ENCODE measurements at places on chromosomes 16 and 17.

DNA sequence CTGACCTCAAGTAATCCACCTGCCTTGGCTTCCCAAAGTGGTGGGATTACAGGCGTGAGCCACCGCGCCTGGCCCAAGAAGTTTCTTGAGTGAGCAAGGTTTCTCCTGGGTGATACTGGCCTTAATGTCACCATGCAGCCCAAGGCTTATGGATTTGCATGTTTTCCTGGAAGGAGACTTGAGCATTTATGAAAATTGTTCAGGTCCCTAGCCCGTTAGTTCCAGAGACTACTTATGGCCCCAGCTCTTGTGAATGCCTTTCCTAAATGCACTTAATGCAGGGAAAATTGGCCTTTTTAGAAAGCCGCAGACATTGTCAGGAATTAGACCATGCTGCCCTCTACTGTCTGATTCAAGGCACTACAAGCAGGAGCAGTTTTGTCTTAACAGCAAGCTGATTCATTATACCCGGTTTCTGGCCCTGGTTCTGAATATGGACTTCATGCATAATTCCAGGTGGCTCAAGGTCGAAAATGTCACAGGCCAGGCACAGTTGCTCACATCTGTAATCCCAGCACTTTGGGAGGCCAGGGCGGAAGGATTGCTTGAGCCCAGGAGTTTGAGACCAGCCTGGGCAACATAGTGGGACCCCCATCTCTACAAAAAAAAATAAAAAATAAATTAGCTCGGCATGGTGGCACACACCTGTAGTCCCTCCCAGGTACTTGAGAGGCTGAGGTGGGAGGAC is 91.3 kb downstream of the SNX29 start:
- DNase-seq: peak; percentile 76

DNA sequence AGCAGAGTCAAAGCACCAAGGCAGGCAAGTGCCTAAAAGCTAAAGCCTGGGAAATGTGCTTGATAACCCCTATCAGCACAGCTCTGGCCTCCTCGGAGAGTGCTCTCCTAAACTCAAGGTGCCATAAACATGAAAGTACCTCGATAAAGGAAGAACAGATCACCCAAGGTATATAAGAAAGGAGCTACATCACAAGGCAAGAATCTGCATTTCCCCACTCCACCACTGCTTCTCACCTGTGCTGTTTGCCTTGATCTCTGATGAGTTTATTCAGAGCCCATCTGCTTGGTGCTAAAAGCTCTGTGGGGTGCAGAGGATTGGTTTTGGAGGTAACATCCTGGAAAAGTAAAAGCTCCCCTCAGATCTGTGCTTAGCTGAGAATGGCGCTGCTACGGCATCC is 449.5 kb upstream of the CDH5 start:
- no peak for DNase-seq

- DNase-seq: no peak
Observed at GRCh38 chr17:19344311-19345066, 18.0 kb downstream of the B9D1 start.

GRCh38 chr16:79089735-79090284 is 510.7 kb downstream of the MAF start:
- DNase-seq: peak; percentile 65

DNA sequence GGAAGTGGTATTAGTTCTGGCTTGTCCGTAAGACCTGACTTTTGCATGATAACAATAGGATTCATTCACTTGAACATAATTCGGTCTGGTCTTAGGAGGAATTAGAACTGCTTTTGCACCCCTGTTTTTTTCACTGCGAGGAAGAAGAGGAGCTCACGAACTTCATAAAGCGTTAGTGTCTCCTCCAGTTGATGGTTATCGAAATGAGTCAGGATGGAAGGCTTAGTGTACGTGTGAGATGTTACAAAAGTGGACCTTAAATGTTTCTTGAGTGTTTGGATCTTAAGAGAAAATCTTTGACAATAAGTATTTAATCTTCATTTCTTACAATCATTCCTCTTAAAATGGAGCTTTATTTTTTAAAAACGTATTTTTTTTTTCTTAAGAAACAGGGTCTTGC is 52.8 kb downstream of the USP10 start:
- DNase-seq: no peak

DNA sequence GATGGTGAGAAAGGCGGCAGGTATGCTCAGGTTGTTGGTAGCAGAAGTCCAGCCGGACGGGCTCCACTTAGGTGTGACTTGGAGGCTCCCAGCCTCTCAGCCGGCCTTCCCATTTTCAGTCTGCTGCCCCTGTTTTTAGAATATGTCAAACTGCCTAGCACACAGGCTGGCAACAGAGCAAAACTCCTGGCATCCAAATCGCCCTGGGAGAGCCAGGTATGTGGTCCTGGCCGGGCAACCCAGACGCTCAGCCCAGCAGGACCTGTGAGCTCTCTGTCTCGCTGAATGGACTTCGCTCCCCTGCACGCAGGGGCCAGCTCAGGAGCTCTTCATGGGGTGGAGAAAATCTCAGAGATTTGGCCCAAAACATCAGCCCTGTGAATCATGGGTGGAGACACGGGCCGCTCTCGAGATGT is 147.9 kb upstream of the CHMP6 start:
- no peak for DNase-seq

- no peak for DNase-seq
Observed at GRCh38 chr16:81175325-81175891, 63.1 kb upstream of the BCO1 start.

- no peak for DNase-seq
Observed at GRCh38 chr16:9219813-9220212, 128.4 kb downstream of the HAPSTR1 start.

DNA sequence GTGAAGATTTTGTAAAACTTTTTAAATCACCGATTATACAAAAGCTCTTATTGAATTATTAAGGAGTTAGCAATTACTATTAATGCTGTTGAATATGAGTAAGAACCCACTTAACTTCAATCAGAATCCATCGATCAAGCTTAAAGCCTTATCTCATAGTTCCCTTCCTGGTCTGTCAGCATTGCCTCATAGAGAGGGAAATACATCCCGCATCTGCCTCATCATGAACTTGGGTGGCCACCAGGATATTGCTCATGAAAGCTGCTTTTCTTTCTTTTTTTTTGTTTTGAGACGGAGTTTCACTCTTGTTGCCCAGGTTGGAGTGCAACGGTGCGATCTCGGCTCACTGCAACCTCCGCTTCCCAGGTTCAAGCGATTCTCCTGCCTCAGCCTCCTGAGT is 66.7 kb downstream of the PIGL start:
- DNase-seq: no peak

GRCh38 chr16:84228256-84228838 is 11.5 kb downstream of the KCNG4 start:
- DNase-seq: no peak

GRCh38 chr16:11140098-11140375 is 116.0 kb downstream of the SOCS1 start:
- DNase-seq: peak; percentile 41

- no peak for DNase-seq
Observed at GRCh38 chr17:65283704-65284103, 146.5 kb downstream of the RGS9 start.

DNA sequence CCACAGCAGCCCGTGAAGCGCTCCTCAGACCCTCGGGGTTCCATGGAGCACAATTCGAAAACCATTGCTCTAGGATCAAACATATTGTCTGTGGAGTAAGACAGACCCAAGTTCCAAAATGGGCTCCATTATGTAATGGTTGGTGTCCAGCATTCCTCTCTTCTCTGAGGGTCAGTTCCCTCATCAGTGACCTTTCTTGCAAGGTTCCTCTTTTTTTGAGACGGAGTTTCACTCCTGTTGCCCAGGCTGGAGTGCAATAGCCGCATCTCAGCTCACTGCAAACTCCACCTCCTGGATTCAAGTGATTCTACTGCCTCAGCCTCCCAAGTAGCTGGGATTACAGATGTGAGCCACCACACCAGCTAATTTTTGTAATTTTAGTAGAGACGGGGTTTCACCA is 28.4 kb downstream of the PLXDC1 start:
- no peak for DNase-seq

- DNase-seq: peak; percentile 4
Observed at GRCh38 chr17:39462631-39463375, 1.5 kb downstream of the CDK12 start.

GRCh38 chr17:67476787-67477335 is 99.8 kb downstream of the PITPNC1 start:
- DNase-seq: no peak

DNA sequence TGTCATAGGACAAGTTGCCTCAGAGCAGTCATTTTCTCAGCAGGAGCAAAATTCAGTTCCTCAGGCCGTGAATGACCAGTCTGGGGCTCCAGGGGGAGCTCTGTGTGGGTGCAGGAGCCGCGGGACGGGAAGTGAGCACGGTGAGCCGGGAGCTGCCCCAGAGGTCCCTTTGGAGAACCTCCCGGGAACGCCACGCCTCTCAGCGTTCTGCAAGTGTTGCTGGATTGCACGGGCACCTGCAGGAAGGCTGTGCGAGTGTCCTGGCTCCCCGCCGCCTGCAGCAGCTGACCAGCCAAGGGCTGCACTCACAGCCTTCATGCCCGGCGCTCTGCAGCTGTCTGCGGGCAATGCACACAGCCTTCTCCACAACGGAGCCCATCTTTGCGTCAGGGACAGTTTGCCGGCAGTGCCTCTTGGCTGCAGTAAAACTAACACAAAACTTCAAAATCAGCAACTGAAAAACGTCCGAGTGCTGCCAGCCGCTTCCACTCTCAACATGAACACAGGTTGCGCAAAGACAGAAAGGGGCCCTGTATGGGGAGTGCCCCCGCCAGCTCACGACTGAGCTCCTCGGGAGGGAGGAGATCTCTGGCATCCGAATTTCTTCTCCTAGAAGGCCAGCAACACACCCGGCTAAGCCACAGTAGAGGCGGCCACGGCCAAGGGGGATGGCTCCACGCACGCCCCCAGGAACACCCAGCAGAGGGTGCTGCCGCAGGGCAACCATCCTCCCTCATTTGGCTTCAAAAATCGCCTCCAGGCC is 16.0 kb downstream of the NDUFAF8 start:
- DNase-seq: no peak

DNA sequence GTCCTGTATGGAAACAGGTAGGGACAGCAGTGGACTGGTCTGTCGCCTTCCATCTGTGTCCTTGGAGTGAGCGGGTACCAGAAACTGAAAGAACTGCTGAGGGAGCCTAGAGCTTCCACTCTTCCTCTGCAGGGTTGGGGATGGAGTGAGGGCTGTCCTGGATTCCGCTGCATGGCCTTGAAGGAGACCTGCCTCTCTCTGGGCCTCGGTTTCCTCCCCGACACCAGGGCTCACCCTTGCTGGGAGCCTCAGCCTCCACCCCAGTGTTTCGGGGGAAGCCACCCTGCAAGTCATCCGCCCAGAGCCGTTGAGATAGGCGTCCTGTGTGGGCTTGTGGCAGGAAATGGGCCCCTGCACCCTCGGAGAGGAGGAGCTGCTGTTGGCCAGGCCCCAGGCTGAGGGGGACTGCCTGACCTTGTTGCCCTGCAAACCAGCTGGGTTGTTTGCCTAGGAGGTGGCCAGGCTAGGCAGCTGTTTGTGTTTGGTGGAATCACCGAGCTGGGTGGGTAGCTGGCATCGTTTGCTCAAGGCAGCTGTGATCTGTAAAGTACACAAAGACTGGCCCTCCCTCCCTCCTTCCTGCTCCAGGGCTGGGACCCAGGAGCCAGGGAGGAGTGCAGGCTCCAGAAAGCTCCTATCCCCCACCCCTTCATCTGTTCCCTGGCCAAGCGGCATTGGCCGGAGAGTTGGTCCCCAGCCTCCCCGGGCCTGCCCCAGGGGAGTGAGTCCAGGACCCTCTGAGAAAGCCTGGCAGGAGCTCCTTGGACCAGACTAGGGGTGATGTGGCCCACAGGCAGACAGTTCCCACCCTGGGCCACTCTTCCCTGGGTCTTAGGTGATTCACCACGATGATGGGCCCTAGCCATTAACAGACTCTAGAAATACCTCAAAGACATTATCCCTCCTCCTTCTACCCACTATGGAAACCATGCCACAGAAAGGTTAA is 1.3 kb downstream of the RAB37 start:
- DNase-seq: peak; percentile 83

DNA sequence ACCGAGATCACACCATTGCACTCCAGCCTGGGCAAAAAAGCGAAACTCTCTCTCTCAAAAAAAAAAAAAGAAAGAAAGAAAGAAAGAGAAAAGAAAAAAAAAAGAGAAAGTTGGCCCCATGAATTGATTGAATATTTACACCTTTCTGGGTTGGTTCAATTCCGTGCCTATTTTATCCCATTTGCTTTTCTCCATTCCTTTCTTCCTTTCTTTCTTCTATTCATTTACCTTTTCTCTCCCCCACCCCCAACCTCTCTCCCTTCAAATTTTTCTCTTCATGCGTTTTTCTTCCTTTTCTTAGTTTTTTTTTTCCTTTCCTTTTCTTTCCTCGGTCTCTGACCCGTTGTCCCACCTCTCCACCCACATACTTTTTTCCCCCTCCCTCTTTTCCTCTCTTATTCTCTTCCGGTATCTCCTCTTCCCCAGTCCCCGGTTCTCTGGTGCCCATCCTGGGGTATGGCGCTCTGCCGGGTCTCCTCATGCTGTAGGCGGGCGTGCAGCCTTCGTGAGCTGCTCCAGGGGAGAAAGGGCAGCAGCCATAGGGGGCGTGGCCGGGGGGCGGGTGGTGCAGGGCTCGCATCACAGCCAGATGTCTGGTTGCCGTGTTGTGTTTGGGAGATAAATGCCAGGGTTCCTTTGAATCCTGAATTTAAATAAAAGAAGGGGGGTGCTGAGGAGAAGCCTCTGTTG is 5.3 kb upstream of the COL1A1 start:
- no peak for DNase-seq

GRCh38 chr17:76085731-76086366 is 6.9 kb downstream of the ZACN start:
- no peak for DNase-seq

DNA sequence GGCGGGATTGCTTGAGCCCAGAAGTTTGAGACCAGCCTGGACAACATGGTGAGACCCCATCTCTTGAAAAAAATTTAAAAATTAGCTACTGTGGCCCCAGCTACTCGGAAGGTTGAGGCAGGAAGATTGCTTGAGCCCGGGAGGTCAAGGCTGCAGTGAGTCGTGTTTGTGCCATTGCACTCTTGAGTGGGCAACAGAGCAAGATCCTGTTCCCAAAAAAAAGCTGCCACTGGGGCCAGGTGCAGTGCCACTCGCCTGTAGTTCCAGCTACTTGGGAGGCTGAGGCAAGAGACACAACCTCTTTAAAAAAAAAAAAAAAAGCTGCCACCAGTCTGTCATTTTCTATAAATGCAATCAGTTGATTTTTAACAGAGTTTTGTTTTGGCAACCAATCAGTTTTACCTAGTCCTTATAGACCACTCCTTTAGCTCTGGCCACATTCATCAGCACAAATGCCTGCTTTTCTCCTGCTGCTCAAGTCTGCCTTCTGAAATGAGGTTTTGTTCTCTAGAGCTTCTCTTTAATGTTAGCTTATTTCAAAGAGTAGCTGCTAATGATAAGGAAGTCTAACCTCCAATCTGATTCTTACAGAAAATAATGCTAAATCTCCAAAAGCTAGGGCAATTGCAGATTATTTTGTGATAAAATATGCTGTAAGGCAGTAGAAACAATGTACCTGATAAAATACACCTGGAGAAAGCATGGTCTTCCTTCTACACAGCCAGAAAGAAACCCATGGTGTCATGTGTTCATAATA is 64.8 kb downstream of the TUBD1 start:
- DNase-seq: peak; percentile 77

DNA sequence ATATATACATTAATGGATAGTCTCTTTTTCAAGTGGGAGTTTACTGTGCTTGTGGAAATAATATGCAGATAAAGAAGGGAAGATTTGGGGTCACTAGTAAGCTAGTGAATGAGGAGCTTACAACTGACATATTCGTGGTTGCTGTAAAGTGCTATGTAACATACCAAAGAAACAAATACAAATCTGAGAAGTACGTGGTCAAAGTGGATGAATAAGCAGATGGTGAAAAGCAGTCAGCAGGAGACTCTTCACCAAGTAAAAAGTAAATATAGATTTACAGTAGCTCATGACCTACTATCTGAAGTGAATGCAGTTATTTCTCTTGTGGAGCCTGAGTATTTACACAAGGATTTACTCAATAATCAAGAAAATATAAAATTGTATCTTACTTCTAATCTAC is 136.6 kb upstream of the ELAC2 start:
- DNase-seq: no peak

All from CD4-positive, alpha-beta T cell treated with Interleukin-21 for 1 hour (primary cell).